Activated T-helper 1 cell treated with anti-CD3 and anti-CD28 coated beads, Interleukin-12 subunit alpha, Interleukin-12 subunit beta, Interleukin-2, Interleukin-4 antibody, amounts not matched to agents 30 ng/mL and 10 ng/mL and 1 ng/mL, durations not matched to agents 14 hours and 24 hours and 36 hours (primary cell): ENCODE measurements at places on chromosomes 16 and 17. TPM values are rescaled to one million over a fixed set of nuclear protein-coding genes. Genes with fewer than 3 reads are reported as not detected.

The PLA2G10 gene
- total RNA-seq, result not detected in 2 replicates

The CBFA2T3 gene
- total RNA-seq, result 0.05 TPM in 1 of 2 replicates, not detected in the other

The SLC46A1 gene
- total RNA-seq, result 7.8 and 8.1 TPM in 2 replicates

The ADGRG1 gene
- total RNA-seq, result 6.4 and 7.7 TPM in 2 replicates

The CYGB gene
- total RNA-seq, result not detected in 2 replicates

The GCGR gene
- total RNA-seq, result not detected in 2 replicates

The SLC13A5 gene
- total RNA-seq, result not detected in 2 replicates

The SULT1A3 gene
- 18.9 and 20.4 TPM in 2 replicates for total RNA-seq

The PPL gene
- total RNA-seq, result not detected in 2 replicates

The WSCD1 gene
- 0.07 and 0.10 TPM in 2 replicates for total RNA-seq

The ACSM5 gene
- total RNA-seq, result not detected in 2 replicates

The SNAI3 gene
- 1.8 and 2.4 TPM in 2 replicates for total RNA-seq

The FBF1 gene
- 19.4 and 20.0 TPM in 2 replicates for total RNA-seq

The HOXB3 gene
- 2.5 and 2.8 TPM in 2 replicates for total RNA-seq

The SEBOX gene
- not detected in 2 replicates for total RNA-seq

The KCNG4 gene
- total RNA-seq, result not detected in 2 replicates

The VTN gene
- total RNA-seq, result 0.31 and 0.34 TPM in 2 replicates

The CIBAR2 gene
- total RNA-seq, result not detected in 2 replicates

The CTRB1 gene
- total RNA-seq, result not detected in 2 replicates

The MT1H gene
- 1.4 TPM in 1 of 2 replicates, not detected in the other for total RNA-seq
